Activated CD4-positive, CD25-positive, alpha-beta regulatory T cell (primary cell): ENCODE measurements at places on chromosomes 6 and 20.

GRCh38 chr6:35093118-35093445 is 48.1 kb downstream of the TCP11 start:
- no peak for DNase-seq

GRCh38 chr20:5996765-5997164 is 46.3 kb downstream of the MCM8 start:
- DNase-seq: no peak

DNA sequence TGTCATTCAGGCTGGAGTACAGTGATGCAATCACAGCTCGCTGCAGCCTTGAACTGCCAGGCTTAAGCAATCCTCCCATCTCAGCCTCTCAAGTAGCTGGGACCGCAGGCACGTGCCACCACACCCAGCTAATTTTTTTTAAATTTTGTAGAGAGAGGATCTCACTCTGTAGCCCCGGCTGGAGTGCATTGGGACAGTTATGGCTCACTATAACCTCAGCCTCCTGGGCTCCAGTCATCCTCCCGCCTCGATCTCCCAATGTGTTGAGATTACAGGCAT is 86.5 kb downstream of the SERAC1 start:
- no peak for DNase-seq

DNA sequence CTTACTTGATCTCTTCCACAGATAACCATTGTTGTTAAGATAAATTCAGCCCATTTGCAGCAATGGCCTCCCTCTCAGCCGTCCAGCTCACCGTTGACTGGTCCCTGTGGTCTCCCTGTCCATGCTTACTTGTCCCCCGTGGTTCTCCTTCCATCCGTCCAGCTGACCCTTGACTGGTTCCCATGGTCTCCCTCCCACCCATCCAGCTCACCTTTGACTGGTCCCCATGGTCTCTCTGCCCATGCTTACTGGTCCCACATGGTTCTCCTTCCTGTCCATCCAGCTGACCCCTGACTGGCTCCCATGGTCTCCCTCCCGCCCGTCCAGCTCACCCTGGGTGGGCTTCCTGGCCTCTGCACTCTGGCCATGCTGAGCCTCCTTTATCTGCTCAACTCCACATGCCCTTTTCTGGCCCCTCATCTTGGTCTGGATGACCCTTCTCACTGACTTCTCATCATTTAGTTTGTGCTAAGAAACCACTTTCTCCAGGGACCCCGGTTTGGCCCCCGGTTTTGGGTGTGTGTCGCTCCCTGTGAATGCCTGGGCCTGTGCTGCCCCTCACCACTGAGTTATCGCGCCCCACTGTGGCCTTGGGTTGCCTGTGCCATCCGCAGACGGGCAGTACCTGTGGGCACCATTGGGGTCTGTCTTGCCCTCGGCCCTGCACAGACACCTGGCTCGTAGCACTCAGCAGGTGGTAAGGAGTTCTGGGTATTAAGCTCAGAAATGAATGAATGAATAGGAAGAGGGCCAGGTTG is 146.4 kb downstream of the ERMARD start:
- no peak for DNase-seq

DNA sequence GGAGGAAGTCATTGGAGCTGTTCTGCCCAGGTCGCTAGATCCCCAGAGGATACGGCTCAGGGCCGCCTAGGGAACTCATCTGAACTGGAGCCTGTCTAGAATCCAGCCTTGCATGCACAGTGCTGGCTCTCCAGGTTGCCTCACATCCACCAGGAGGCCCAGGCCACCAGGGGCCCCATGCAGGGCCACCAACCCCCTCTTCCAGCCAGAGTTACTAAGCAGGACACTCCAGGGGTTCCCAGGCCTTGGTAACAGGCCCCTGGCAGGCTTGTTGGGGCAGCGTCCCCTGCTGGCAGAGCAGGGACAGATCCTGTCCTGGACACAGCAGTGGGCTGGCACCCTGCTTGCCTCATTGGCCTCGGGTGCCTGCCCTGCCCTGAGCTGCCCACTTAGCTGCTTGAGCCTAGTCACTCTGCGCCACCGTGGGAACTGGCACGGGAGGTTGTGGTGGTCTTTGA is 35.3 kb downstream of the EFCAB8 start:
- DNase-seq: no peak

GRCh38 chr6:34598712-34599111 is 42.6 kb upstream of the SPDEF start:
- no peak for DNase-seq

DNA sequence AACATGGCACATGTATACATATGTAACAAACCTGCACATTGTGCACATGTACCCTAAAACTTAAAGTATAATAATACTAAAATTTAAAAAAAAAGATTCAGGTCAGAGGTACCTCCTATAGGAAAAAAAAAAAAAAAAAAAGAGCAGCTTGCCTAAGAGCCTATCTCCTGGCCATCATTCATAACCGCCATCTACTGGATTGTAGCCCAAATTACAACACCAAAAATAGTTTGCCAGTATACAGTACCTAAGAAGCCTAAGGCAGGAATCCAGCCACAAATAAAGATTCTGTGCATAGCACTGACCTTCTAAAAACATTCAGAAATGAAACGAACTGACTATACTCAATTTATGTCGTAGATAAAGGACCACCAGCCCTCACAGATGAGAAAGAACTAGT is 438.4 kb upstream of the ADGRB3 start:
- DNase-seq: no peak
